ENCODE measurements at places on chromosomes 3 and 15.

GRCh38 chr3:53768478-53769459 lies 77.5 kb downstream of the CHDH start:
- DNase-seq: no peak

- peak; percentile 58 for DNase-seq
These were observed 15.4 kb upstream of the FGD5 start for GRCh38 chr3:14803101-14803980.

DNA sequence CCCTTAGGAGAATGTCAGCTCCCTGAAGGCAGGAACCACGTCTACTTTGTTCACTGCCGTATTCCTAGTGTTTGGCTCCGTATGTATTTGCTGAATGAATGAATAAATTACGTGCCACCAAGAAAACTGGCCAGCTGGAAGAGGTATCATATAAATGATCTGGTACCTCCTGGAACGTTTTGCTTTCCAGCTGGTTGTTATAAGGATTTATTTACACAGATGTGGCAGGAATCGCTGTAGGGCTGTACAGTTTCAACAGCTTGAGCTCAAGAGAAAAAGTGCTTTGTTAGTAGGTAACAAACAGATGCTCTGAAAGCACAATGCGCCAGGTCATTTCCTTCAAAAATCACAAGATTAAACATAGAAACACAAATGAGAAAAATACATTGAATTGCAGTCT lies 108.8 kb upstream of the ATP2B2 start:
- no peak for DNase-seq

DNA sequence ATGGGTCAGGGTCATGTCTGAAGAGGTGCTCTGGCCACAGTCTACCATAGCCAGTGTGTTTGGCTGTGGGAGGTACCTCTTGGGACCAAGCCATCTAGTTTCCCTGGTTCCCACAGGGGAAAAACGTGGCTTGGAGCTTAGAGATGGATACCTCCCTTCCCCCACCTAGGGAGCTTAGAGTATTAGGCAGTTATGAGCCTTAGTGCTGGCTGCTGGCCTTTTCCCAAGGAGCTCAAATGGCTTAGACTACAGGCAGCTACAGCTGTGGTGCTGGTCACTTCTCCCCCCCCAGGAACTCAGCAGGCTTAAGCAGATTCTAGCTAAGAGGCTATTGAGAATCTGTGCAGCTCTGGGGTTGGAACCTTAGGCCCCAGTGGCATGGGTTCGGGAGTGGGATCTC lies 591.2 kb downstream of the NSUN3 start:
- DNase-seq: no peak

DNA sequence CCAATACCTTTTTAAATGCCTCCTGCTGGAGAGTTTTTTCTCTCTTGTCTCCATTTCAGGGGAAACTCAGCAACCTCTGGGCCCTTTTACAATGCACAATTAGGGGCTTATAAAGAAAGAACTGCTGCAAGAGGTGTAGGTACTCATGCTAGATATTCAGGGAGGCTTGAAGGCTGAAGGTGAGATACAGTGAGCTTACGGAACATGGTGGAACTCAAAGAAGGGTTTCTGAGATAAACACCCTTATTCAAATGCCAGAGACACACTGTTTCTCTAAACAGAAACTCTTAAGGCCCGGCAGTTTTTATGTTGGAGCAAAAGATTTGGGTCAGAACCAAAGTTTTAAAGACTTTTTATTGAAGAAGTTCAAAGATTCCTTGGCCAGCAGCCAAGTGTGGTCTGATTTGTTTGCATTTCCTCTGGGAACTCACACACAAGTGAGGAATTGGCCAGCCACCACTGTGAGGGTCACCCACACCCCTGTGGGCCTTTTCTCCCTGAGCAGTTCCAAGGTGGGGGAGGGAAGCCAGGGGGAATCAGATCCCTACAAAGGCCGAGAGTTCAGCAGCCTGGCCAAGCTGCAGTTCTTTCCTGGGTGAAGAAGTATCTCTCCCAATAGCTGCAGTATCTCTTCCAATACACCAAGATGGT lies 47.8 kb downstream of the TNFAIP8L3 start:
- no peak for DNase-seq

DNA sequence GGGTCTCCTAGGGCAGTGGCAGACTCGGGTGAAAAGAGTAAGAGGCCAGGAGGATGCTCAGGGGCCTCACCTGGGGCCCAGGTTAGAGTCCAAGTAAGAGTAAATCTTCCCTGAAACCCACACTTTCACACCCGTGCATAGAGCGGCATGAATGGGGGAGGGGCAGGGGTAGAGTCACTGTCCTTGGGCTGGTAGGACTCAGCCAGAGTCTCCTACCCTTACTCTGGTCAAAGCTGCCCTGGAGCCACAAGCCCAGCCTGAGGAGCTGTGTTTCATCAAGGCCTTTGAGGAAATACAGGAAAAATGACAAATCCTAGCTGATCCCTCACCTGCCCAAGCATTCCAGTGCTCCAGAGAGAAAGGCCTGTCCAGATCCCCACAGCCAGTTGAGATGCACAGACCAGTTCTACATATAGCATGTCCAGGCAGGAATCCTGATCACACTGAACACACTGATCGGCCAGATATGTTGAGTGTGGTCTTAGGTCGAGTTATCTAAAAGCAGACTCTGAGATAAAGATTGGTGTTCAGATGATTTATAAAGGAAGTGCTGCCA lies 16.7 kb upstream of the CTNNB1 start:
- no peak for DNase-seq

DNA sequence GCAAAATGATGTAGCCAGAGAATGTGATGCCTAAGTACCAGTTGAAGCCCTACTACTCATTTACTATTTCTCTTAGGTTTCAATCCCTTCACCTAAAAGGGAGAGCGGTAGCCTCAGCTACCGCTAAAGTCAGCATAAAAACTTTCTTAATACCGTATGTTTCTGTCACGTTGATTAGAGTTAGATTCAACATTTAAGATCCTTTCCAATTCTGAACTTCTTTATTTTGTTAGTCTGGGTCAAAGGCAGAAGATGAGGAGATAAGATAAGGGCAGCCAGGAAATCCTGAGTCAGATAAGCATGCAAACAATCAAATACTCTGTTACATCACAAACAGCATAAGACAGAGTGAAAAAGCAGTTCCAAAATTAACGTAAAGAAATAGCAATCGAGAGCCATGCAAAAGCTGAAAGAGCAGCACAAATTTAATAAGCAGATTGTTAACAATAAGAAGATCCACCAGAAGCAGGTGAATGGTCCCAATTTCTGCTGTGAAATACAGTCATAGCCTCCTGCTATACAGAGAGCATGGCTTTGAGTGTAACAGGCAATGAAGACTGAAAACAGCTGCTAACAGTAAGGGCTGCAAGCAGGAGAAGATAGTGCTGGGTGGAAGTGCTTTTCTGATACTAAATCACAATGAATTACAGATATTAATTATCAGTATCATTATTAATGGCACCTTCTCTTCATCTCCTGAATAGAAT lies 3.0 kb downstream of the TMEM207 start:
- no peak for DNase-seq

DNA sequence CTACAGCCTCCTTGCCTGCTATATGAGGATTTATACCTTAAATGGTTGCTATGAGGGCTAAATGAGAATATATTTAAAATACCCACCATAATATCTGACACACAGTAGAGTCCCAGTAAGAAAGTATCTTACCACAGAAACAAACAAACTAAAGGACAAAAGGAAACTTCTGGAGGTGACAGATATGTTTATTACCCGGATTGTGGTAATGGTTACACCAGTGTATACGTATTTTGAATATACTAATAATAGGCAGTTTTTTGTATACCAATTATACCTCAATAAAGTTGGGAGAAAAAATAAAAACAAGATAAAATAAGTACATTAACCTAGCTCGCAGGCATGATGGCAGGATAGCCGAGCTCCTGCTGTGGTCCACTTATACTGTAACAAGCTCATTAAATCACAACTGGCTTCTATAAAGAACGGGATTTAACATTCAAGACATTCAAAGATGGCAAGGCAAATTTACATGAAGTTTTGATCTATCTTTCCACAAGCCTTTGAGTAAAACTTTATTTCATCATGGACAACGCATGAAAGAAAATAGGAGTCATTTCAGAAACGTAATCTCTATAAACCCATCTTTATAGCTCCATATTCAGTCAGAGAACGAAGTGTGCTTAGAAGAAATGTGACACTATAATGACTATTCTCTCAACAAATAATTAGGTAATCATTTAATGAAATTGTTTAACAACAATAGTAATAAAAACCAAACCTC lies 1.5 kb downstream of the RPN1 start:
- DNase-seq: no peak

- DNase-seq: no peak
These were observed 27.7 kb downstream of the C15orf39 start for GRCh38 chr15:75229191-75230015.

Data from A549 (cell line).